ENCODE measurements at places on chromosomes 13 and 19.

- no peak for DNase-seq
These were observed 73.9 kb downstream of the TEX29 start for GRCh38 chr13:111394211-111394922.

GRCh38 chr19:49506575-49507105 is 5.8 kb upstream of the FCGRT start:
- peak; percentile 63 for DNase-seq

- no peak for DNase-seq
These were observed 33.0 kb downstream of the COL4A2 start for GRCh38 chr13:110339975-110340550.

DNA sequence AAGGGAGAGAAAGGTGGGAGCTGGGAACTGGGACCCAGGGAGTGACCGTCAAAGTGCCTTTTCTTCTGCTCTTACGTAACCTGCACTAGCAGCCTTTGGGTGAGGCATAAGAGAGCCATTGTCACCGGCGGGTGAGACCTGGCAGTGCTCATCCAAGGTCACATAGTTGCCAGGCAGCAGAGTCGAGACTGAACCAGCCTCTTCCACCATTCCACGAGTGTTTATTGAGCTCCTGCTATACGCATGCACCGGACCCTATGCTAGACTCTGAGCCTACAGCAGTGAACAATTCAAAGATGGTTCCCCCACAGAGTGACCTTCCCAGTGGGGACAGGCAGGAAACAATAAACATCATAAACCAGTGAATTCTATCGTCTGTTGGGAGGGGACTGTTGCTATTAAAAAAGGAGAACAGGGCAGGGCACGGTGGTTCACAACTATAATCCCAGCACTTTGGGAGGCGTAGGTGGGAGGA is 18.6 kb upstream of the STRN4 start:
- no peak for DNase-seq

DNA sequence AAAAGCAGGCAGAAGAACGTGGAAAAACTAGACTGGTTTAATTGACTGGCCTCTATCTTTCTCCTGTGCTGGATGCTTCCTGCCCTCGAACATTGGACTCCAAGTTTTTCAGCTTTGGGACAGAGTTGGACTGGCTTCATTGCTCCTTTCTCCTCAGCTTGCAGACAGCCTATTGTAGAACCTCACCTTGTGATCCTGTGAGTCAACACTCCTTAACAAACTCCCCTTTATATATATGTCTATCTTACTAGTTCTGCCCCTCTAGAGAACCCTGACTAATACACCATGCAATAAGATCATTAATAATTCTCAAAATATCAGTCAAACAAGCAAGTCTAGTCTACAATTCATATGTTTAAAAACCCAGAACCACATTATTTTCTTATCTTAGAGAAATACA is 662.4 kb downstream of the TBC1D4 start:
- no peak for DNase-seq

GRCh38 chr13:29810145-29810742 is 40.2 kb downstream of the UBL3 start:
- DNase-seq = no peak

GRCh38 chr19:7124782-7125181 is 55.3 kb downstream of the ZNF557 start:
- DNase-seq = no peak

GRCh38 chr19:32864318-32865007 is 5.1 kb downstream of the SLC7A9 start:
- DNase-seq = no peak

GRCh38 chr19:16363133-16363851 is 38.7 kb downstream of the KLF2 start:
- DNase-seq = no peak

DNA sequence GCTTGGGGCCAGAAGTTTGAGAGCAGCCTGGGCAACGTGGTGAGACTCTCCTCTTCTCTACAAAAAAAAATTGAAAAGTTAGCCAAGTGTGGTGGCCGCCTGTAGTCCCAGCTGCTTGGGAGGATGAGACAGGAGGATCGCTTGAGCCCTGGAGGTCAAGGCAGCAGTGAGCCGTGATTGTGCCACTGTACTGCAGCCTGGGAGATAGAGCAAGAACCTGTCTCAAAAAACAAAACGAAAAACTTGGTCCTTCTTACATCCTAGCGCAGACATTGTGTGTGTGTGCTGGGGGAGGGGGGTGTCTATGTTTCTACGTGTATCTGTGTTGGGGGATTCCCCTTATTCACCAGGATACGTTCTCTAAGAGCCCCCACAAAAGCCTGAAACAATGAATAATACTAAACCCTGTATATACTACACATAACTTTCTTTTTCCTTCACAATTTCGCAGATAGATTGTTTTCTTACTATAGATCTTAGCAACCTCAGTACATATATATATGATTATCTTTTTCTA is 7.9 kb downstream of the AXL start:
- no peak for DNase-seq

GRCh38 chr13:78609464-78610205 is 6.3 kb upstream of the POU4F1 start:
- no peak for DNase-seq

GRCh38 chr13:41018602-41018948 is 541 bp downstream of the ELF1 start:
- DNase-seq = no peak

DNA sequence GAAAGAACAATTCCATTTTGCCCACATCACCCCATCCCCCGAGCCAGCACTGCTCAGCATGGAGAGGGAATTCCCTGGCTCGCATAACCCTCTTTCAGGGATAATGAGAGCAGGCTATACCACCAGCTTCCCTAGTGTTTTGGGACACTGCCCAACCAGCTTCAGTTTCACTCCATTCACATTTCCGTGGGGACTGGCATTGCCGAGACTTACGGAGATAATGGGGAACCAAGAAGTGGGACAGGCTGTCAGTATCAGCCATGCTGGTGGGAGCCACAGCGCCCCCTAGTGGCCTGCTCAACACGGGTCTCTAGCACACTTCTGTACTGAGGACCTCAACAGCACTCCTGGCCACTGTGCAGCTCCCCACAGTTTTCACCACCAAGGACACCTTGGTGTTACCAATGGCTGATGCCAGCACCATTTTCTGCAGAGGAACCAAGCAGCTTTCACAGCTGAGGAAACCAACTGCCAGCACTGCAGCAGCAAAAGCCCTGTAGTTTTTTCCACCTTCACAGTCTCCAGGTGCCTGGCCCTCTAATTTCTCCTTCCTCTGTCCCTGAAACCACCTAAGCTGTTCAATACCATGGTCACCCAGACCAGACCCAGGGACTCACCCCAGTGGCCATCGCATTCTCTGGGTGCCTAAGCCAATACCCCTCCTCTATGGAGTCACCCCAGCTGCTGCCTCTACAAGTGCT is 23.7 kb downstream of the SLC6A16 start:
- DNase-seq = peak; percentile 74

GRCh38 chr19:31595521-31595920 is 246.3 kb upstream of the TSHZ3 start:
- no peak for DNase-seq

GRCh38 chr19:2012941-2013682 is 2.4 kb downstream of the BTBD2 start:
- no peak for DNase-seq

GRCh38 chr19:8526345-8527091 is 12.6 kb upstream of the ZNF414 start:
- peak; percentile 94 for DNase-seq

GRCh38 chr13:40420160-40420740 is 246.2 kb downstream of the FOXO1 start:
- no peak for DNase-seq

DNA sequence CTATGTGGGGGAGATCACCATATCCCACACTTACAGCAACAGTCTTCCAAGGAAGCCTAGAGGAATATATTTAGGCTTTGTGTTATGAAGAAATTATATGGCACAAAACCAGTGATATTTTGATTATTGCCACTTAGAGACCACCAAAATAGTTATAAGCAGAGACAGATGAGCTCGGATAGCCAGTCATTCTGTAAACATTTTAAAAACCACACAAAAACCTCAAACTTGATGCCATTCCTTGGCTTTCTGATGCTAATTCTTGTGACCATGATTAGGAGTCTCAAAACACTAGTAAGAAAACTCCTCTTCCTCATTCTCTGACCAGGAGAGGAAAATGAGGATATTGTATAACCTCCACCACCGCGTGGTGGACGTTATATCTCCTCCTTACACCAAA is 496.4 kb downstream of the FOXO1 start:
- DNase-seq = no peak

DNA sequence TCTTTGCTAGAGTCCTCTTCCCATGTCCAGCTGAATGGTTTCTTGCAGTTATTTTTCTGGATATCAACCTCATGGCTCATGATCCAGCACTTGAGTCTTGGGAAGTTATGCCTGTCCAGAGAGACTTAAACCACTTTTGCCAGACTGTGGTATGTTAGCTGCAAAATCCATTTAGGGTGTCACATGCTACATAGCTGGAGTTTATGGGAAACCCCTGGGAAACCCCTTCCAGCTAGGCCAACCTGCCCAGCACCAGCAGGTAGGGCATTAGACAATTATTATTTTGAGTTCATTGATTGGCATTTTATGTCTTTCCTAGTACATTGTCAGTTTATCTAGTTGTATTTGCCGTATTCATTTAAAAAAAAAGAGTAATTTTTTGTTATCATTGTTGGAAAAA is 797.8 kb downstream of the EFNB2 start:
- DNase-seq = no peak

DNA sequence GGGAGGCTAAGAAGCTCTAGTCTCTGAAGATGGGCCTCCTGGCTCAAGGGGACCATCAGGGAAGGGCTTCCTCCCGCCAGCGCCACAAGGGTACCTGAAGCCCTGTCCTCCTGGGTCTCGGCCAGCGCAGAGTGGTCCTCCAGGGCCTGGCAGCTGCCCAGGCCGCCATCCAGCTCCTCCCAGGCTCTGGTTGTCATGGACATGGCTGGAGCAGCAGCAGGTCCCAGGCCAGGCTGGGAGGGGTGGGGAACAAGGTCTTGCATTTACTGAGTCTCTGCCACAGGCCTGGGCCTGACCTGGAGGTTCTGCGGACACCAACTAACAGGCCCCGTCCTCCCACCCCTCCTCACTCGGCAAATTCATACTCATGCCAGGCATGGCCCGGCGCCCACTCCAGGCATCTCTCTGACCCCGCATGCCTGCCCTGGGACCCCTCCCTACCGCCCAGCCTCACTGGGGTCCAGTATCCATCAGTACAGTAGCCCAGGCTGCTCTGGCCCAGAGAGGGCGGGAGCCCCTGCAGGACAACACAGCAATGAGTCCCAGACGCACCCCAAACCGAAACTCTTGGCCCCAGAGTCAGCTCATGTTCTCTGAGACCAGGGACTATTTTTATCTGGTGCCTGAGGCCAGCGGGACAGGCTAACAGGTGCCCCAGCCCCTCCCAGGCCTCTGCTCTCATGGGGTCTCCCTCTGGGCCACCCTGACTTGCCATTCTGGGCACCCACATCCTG is 938 bp downstream of the JSRP1 start:
- no peak for DNase-seq

DNA sequence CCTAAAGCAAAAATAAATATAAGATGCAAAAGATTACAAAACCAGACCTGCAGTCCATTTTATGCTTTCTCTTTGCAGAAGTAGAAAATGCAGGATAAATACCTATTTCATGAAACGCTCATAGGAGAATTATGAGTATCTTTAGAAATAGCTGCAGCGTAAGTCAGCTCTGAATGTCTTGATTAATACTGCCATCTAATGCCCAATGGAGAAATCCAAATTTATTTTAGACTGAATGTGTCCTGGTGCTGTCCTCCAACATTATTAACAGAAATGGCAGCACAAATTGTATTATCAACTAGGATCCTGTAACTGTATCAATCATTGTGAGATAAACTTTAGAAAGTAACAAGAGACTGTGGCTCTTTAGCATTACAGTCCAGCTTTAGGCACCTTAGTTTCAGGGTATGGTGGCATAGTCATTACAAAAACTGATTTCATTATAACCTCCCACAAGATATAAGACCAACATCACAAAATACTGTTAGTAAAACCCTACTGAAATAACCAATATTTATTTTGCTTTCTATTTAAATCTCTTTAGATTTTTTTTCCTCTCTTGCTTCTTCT is 162.1 kb upstream of the MIR17HG start:
- peak; percentile 17 for DNase-seq

DNA sequence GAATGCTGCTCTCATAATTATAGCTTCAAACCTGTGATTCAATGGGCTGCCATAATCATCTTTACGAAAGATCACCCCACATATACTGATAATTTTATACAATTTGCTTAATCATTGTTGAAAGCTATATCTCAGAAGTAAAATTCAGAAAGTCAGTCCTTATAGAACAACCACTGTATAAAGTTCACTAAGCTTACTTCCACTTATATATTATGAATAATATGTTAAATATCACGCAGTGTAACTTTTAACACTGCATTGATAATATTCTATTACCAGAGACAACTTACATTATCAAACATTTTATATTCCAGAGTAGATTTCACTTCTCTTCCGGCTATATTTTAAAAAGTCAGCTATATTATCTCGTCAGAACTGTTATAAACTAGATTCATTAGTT is 550.1 kb upstream of the PCDH20 start:
- DNase-seq = no peak

- DNase-seq = no peak
These were observed 36.2 kb downstream of the PCDH9 start for GRCh38 chr13:67193979-67194378.

DNA sequence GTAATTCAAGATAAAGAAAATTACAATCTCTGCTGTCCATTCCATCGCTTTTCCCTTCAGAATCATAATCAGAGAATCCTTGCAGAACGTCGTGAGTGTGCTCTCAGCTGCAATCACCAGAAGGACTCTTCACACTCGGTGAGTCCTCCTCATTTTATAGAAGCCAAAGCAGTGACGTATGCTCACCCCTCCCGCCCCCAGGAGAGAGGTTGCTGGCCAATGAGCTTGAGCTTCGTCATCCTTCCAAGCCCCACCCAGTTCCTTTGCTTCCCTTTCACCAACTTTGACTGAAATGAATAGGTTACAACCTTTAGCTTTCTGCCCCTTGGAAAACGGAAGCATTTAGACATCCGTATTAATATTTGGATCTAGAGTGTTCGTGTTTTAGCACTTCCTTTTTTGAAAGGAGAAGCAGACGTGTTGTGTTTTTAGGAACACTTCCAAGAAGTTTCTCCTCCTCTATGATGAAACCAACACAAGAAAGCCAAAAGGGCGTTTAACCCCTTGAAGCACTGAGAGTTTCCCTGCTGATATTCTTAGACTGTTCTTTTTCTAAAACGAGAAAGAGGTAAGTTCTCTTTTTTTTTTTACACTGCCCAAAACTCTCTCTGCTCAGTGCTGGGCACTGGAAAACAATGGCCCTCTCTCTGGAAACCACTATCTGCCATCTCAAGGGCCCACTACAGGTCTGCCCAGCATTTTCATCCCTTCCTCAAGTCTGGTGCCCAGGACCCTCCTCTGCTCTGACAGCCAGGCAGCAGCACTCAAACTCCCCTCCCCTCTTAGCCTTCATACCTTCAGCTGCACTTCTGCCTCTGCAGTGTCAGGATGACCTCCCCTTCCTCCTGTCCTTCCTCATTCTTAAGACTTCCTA is 44.3 kb upstream of the CEACAM21 start:
- DNase-seq = peak; percentile 86

DNA sequence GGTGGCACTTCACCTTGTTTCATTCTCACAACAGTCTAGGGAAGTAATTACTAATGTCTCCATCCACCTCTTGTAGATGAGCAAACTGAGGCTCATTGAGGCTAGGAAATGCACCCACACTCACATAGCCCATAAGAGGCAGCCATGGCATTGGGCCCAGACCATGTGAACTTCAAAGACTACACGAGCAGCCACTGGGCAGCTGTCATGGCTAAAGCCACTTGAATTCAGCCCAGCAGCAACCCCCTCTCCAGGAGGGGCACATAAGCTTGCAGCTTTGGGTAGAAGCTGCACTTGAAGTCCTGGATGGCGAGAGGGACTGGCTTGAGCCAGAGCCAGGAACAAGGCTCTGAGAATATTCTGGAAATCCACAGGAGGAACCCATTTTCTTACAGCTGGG is 13.4 kb downstream of the ALOX5AP start:
- DNase-seq = no peak
